ENCODE measurements at places on chromosomes 4 and X.

DNA sequence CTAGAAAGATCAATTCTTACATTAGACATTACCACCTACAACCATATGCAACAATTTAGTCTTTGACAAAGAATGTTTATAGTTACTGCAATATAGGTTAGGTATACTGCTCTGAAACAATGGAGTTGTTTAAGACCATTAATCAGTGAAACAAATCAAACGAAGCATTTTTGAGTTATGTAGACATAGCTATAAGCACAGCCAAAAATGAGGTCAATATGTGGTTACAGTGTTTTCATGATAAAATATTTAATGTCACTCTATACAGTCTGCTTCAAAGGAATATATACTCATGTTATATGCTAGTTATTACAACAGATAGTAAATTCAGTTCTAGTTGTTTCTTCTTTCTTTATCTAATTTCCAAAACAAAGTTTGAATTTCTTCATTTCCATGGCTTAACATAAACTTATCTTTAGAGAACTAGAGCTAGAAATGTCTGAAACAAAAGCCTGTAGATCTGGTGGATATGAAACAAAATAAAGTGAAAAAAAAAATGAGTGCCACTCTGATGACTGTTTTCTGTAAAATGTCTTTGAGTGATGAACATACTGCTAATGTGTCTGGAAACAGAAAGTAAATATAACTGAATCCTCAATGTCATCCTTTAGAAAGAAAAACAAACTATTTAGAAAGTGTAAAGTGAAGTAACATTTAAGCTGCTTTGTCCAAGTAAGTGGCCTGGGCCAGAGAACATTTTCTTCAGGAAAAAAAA, 809.0 kb downstream of the FAT4 start:
- no peak for DNase-seq

DNA sequence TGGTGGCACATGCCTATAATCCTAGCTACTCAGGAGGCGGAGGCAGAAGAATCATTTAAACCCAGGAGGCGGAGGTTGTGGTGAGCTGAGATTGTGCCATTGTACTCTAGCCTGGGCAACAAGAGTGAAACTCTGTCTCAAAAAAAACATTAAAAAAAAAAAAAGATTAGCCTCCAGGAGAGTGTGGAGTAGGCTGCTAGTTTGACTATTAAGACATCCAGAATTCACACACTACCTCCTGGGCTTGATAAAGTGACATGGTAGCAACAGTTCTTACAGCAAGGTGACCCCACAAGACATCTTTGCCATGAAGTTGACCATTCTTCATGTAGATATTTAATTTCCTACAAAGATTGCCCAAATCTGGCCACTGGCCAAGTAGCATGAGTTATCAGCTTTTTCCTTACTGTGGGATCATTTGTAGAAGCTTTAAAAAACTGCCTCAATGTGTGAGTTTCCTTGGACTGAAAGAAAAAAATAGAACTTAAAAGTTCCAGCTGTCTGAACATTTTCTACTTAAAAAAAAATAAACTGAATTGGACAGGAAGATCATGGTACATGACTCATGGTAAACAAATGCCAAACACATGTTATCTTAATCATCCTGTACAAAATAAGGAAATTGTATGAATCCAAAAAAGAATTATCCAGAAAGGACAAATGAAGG, 35.3 kb upstream of the SPRY1 start:
- no peak for DNase-seq

DNA sequence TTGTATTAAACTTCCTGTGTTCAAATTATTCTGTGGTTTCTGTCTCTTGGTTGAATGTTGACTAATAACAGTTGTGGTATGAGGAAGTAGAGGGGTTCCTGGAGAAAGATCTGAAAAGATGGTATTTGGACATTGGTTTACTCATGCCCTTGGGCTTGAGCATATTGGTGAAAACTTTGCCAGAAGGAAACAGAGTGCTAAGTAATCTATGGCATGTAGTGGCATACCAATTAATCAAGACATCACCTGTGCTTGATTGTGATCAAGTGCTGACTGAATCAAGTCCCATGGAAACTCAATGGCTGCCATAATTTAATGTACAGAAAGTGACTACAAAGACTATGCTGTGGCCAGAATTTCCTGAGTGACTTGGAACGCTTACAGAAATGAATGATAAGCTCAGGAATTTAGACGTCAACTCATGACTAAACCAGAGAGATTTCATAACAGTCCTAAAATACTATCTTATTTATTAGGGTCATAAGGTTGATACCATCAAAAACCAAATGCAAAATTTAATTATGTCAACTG, 2062.9 kb downstream of the ARAP2 start:
- no peak for DNase-seq

DNA sequence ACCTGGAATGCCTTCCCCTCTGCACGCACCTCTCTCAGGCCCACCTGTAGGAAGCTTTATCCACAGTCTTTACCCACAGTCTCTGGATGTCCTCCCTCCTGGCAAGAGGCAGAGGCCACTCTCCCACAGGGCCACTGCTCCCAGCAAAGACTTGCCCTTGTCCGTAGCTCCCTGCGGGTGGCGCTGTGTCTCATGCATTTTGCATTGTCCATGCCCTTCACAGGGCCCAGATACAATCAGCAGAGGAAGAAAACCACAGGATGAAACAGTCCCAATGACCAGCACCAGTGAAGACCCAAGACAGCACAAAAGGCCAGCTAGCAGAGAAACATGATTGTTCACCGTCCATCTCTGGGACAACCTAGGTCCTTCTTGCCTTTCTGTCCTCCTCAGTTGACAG, 2.1 kb upstream of the NSG1 start:
- DNase-seq = no peak

GRCh38 chrX:15781961-15782699, 8.2 kb upstream of the ZRSR2 start:
- peak; percentile 74 for DNase-seq
